ENCODE measurements at places on chromosomes 3 and 15.

GRCh38 chr3:184300378-184300720 lies 1.3 kb downstream of the PSMD2 start:
- DNase-seq: no peak

GRCh38 chr3:149332227-149332765 lies 1.1 kb downstream of the TM4SF18 start:
- DNase-seq: no peak

DNA sequence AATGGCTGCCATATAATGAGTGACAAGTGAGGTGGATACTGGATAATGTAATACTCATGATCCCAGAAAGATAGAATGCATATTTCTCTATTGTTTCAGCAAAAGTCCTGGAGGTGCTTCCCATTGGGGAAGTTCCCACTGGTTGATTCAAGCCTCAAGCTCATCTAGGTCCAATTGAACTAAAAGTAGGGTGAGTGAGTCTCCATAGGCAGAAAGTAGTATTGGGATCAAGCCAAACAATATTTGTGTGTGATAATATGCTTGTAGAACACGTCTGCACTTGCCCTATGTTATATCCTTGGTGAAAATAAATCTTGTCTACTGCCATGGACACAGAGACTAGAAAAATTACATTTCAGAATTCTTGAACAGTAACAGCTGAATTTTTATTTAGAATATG lies 14.8 kb upstream of the ZBTB20 start:
- DNase-seq: no peak

DNA sequence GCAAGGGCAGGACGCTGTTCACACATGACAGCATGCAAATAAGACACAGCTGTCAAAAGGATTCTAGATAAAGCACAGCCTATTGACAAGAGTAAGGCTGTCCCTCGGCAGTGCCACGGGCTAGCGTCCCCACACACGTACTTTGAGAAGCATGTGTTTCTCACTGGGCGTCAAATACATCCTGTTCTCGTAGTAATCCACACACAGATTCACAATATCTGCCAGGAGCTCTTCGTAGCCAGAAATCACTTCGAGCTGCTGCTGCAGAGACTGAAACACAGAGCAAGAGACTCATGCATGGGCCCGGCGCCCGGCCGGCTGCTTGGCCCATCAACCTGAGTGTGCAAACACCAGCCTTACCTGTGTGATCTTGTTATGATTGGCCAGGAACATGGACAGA lies 41.1 kb downstream of the CYFIP1 start:
- DNase-seq: no peak

- no peak for DNase-seq
Measured at GRCh38 chr3:98613616-98614015, 20.2 kb upstream of the CPOX start.

GRCh38 chr15:63481105-63481810 lies 23.1 kb upstream of the USP3 start:
- no peak for DNase-seq

DNA sequence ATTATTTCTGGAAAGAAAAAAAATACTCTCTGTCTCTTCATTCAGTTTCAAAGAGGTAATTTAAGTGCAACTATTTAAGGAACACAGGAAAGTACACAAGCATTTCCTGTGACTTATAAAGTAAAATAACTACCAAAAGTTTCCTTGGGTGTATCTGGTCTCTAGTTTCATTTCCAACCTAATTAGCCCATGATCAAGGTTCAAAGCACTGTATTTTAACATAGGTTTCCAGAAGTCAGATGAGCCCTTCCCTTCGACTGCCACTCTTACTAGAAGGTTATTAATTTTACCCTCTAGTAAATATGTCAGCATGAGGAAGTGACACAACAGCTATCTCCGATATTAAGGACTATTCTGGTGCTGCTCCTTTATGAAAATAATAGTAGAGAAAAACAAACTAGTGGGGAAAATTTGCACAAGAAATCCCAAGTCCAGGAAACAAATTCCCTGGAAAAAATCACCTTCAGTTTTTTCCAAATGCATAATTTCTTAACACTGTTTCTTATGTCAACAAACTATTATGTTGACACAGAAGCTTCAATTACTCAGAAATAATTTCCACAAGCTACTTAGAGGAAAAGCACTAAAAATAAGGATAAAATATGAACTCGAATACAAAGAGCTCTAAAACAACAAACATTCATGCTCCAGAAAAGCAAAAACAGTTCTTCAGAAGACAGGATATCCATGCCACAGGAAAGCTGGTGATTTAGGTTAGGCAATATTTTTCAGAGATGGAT lies 35.3 kb downstream of the CCPG1 start:
- DNase-seq: no peak

DNA sequence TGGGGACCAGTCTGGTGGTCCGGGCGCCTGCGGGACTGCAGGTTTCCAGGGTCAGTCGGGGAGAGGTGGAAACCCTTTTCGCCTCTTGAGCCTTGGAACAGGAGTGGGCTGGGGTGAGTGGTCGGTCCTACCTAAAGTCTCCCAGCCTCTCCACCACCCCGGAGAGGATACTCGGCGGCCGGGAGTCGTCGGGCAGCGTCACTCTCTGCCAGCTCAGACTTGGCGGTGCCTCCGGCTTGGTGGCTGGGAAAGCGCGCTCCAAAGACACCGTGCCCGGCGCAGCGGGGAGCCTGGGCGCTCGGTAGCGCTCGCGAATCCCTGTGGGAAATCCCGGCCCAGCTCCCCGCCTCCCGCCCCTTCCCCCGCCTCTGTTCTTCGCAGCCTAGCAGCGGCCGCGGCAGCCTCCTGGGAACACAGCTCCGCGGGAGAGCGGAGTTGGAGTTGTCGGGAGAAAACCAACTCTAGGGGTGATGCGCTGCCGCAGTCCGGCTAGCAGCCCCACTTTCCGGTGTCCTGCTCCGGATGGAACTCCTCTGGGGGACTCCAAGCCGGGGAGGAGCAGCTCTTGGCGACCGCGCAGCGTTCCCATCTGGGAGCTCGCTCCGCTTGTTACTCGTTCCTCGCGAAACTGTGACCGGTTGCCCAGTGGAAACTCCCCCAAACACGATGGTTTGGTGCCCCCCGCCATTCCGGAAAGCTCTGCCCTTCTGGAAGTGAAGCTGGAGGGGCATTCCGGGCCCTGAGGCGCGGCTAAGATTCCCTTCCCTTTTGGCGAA lies 1.4 kb downstream of the EPHB1 start:
- DNase-seq: no peak

DNA sequence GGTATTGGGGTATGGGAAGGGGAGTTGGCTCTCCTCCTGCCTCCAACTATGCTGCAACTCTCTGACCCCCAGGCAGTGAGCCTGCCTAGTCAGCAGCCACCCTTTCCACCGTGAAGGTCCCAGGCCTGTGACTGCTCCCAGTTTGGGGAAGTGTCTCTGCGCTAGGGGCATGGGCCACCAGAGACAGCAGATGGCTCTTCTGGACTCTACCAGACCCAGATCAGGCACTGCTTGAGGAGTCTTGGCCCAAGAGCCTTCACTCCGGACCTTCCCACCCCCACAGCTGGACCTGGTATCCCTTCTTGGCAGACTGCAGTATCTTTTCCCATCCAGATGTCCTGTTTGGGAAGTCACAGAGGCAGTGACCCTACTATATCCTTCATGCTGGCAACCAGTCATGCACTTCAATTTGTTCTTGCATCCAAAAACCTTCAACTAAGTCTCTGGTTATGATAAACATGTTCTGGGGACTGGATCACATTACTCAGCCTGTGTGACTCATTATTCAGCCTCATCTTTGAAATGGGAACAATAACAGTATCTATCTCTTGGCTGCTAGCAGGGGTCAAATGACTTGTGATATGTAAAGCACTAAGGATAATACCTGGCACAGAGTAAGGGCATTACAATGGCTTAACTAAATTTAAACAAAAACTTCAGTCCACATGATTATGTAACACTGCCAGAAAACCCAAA lies 62.7 kb downstream of the POMGNT2 start:
- DNase-seq: no peak

DNA sequence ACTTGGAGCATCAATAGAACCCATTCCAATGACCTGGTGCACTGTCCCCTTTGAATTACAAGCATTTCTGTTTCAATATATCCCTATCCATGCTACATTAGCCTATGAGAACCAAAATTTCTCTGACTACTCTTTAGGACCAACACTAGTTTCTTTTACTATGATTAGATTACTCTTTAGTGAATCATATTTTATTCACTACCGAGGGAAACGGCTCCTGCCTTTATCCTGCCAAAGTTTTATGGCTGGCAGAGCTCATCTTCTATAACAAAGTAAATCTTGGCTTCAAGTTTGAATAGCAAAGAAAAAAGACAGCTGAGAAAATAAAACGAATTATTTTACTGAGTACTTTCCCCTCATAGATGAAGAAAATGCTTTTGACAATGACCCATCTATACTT lies 120.9 kb downstream of the SLC9A9 start:
- DNase-seq: no peak

GRCh38 chr3:125401402-125401801 lies 26.3 kb upstream of the ZNF148 start:
- no peak for DNase-seq

DNA sequence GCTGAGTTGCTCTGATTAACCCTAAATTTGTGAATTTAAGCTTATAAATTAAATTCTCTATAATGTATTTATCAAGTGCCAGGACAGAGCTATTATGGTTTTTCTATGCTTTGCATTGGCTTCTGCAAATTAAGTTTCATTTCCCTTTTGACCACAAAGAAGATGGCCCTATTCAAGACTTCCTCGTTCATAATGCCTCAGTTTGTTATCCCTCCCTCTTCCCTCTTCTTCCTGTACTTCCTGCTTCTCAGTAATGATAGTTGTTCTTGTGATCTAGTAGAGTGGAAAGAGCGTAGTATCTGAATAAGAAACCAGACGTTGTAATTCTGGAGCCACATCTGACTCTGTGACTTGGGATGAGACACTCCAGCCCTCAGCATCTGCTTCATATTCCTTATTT lies 118.7 kb downstream of the CACNA1D start:
- no peak for DNase-seq

DNA sequence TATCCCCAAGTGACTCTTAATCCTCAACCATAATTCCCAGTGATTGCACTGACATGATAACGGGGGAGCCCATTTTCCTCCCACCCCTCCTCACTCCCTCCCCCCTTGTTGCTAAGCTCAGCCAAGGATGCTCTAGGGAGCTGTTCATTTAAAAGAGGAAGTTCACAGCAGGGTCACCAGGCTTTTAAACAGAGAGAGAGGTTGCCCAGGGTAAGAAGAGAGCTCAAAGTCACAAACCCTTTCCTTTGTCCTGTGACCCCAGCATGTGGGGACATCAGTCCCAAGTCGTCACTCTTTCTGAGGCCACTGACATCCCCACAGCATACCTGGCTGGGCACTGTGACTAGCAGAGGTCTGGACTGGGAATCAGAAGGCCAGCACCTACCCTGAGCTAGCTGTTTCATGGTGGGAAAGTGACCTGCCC lies 144.1 kb downstream of the RORA start:
- no peak for DNase-seq

- DNase-seq: no peak
Measured at GRCh38 chr15:71656425-71656824, 153.9 kb upstream of the NR2E3 start.

- no peak for DNase-seq
Measured at GRCh38 chr3:176933704-176934103, 263.6 kb downstream of the TBL1XR1 start.

DNA sequence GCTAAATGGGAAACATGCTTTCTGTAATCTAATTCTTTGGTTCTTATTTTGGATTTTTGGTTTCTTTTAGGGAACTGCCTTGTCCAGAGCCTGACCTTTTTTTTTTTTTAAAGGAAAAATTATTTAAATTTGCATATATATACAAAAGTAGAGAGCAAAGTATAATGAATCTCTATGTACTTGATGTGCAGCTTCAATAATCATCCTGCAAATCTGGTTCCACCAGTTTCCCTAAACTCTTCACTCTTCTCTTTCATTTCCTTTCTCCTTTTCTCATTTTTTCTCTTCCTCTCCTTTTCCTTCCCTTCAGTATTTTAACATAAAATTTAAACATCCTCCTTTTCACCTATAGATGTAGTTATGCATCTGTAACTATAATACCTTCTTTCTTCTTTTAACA lies 82.5 kb downstream of the USP13 start:
- DNase-seq: no peak

GRCh38 chr3:129838086-129838485 lies 55.4 kb downstream of the TMCC1 start:
- DNase-seq: no peak

GRCh38 chr3:125395091-125395490 lies 20.0 kb upstream of the ZNF148 start:
- no peak for DNase-seq

DNA sequence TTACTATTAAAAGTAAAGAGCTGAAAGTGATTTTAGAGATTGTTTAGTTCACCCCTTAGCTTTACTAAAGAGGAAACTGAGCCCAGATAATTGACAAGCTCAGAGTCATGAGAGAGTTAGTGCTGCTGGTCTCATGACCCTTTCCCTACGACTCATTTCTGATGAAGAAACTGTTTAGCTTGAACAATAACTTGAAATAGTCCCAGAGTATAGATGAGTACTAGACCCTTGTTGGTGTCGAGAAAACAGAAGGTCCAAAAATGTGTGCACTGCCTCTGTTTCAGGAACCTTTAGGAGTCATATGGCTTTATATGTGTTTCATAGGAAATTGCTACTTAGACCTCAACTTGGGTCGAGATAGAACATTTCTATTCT lies 58.2 kb downstream of the IL16 start:
- DNase-seq: no peak

- no peak for DNase-seq
Measured at GRCh38 chr3:133211449-133211848, 173.3 kb downstream of the TMEM108 start.

- no peak for DNase-seq
Measured at GRCh38 chr3:70770650-70771049, 458.2 kb upstream of the MDFIC2 start.

DNA sequence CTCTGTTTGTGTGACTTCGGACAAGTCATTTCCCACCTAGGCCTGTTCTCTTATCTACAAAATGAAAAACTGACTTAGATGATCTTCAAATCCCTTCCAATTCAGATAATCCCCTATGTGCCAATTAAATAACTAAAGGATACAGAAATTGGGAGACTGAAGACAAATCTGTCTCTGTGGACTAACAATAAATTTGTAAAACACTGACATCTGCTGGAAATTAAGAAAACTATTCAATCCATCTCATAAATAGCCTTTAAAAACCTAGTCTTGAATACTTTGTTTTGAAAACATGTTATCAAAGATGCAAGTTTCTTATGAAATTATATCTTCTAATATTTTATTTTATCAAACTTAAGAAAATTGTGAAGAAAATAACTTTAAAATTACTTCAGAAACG lies 38.3 kb downstream of the MTHFS start:
- no peak for DNase-seq

DNA sequence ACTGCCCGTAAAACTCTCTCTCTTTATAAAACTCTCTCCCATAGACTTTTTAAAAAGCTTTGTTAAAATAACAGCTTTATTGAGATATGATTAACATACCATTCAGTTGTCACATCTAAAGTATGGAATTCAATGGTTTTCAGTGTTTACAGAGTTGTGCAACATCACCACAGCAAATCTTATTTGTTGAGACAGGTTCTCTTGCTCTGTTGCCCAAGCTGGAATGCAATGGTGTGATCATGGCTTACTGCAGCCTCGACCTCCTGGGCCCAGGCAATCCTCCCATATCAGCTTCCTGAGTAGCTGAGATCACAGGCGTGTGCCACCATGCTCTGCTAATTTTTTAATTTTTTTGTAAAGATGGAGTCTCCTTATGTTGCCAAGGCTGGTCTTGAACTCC lies 35.9 kb upstream of the TRAK1 start:
- DNase-seq: no peak

GRCh38 chr15:70348581-70349344 lies 251.0 kb upstream of the TLE3 start:
- no peak for DNase-seq

All from dorsolateral prefrontal cortex (tissue), 122 donors.